ENCODE measurements at places on chromosomes 6 and 20. TPM values are rescaled to one million over a fixed set of nuclear protein-coding genes. Genes with fewer than 3 reads are reported as not detected.
A peak's percentile ranks its signal among the peaks of the same experiment; 100 is the strongest.

DNA sequence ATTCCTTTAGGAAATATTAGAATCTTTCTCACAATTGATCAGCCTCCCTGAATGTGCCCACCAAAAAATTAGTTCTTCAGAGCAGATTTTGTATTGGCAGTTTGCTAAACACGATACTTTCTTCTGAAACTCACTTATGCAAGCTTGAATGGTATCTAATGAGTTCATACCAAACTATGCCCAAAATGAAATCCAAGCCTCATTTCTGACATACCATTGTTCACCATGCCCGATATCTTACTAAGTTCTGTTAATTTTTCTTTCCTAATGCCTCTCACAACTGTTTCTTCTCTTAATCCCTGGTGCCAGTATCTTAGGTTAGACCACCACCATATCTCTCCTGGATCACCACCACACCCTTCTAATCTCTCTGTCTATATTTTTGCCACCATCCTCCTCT lies 755.9 kb downstream of the KIF16B start:
- H3K4me1 ChIP-seq: peaks cover 46% of the 10 kb centered on the region
- H3K27me3 ChIP-seq: no peaks in the 10 kb centered on the region
- no peak for DNase-seq
- no peak overlapping the region for H3K27ac ChIP-seq

- no peaks in the 10 kb centered on the region for H3K36me3 ChIP-seq
- no peak for DNase-seq
- no peak overlapping the region for H3K27ac ChIP-seq
- peaks cover 3% of the 10 kb centered on the region for H3K27me3 ChIP-seq
- no peak overlapping the region for H3K4me3 ChIP-seq
- no peaks in the 10 kb centered on the region for H3K4me1 ChIP-seq
Observed at GRCh38 chr6:74283532-74283931, 587.5 kb downstream of the CD109 start.

- peak overlapping the region; percentile 13 for H3K27ac ChIP-seq
- peaks cover 5% of the 10 kb centered on the region for H3K4me1 ChIP-seq
- no peak for DNase-seq
Observed at GRCh38 chr20:36847009-36847709, 28.8 kb upstream of the TLDC2 start.

GRCh38 chr20:6851136-6851535 lies 83.7 kb downstream of the BMP2 start:
- H3K36me3 ChIP-seq: no peaks in the 10 kb centered on the region
- H3K4me1 ChIP-seq: no peaks in the 10 kb centered on the region
- H3K27me3 ChIP-seq: peaks cover 2% of the 10 kb centered on the region
- no peak overlapping the region for H3K4me3 ChIP-seq

- peaks cover under 1% of the 10 kb centered on the region for H3K36me3 ChIP-seq
- DNase-seq: no peak
- no peak overlapping the region for H3K4me3 ChIP-seq
- H3K27ac ChIP-seq: no peak overlapping the region
- H3K4me1 ChIP-seq: peaks cover 16% of the 10 kb centered on the region
Observed at GRCh38 chr6:169289619-169290339, 36.1 kb upstream of the THBS2 start.

- peaks cover 22% of the 10 kb centered on the region for H3K36me3 ChIP-seq
- no peak overlapping the region for H3K4me3 ChIP-seq
- H3K27ac ChIP-seq: peak overlapping the region; percentile 83
- no peaks in the 10 kb centered on the region for H3K27me3 ChIP-seq
- peaks cover 29% of the 10 kb centered on the region for H3K4me1 ChIP-seq
Observed at GRCh38 chr6:52517502-52518278, 59.2 kb downstream of the TRAM2 start.

GRCh38 chr6:74439123-74439811 lies 743.3 kb downstream of the CD109 start:
- H3K27me3 ChIP-seq: peaks cover 10% of the 10 kb centered on the region
- H3K4me3 ChIP-seq: no peak overlapping the region
- no peaks in the 10 kb centered on the region for H3K36me3 ChIP-seq
- no peak overlapping the region for H3K27ac ChIP-seq
- H3K4me1 ChIP-seq: no peaks in the 10 kb centered on the region

Gene COL10A1
- total RNA-seq: not detected

GRCh38 chr6:163579880-163580295 lies 165.4 kb downstream of the QKI start:
- no peak overlapping the region for H3K4me3 ChIP-seq
- peaks cover 3% of the 10 kb centered on the region for H3K4me1 ChIP-seq
- no peaks in the 10 kb centered on the region for H3K36me3 ChIP-seq
- no peak for DNase-seq
- H3K27ac ChIP-seq: no peak overlapping the region

Gene PPP1R16B
- total RNA-seq: not detected

Gene C4A
- total RNA-seq: 12.3 TPM

Gene ADAM33
- 91.1 TPM for total RNA-seq

- peaks cover 31% of the 10 kb centered on the region for H3K36me3 ChIP-seq
- H3K27me3 ChIP-seq: no peaks in the 10 kb centered on the region
- no peak overlapping the region for H3K27ac ChIP-seq
- DNase-seq: no peak
- H3K4me3 ChIP-seq: no peak overlapping the region
- peaks cover 3% of the 10 kb centered on the region for H3K4me1 ChIP-seq
Observed at GRCh38 chr6:109045493-109045892, 49.2 kb downstream of the SESN1 start.

DNA sequence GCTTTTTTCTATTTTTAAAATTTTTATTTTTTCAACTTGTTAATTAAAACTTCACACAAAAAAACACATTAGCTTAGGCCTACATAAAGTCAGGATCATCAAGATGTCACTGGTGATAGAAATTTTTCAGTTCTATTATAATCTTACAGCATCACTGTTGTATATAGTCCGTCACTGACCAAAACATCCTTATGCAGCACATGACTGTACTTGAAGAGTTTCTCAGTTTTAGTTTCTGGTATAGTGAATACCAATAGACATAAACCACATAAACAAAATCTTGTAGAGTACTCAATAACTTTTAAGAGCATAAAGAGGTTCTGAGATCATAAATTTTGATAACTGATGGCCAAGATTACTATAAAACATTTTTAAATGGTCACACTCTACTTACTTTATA lies 71.8 kb downstream of the ASCC3 start:
- DNase-seq: no peak
- no peaks in the 10 kb centered on the region for H3K27me3 ChIP-seq
- peaks cover 6% of the 10 kb centered on the region for H3K4me1 ChIP-seq
- peaks cover 19% of the 10 kb centered on the region for H3K36me3 ChIP-seq

Gene VGLL2
- total RNA-seq: not detected

- peak overlapping the region; percentile 0 for H3K27ac ChIP-seq
- no peak for DNase-seq
- no peak overlapping the region for H3K4me3 ChIP-seq
- H3K36me3 ChIP-seq: no peaks in the 10 kb centered on the region
- H3K27me3 ChIP-seq: peaks cover 18% of the 10 kb centered on the region
Observed at GRCh38 chr6:14792118-14792955, 453.5 kb upstream of the JARID2 start.

DNA sequence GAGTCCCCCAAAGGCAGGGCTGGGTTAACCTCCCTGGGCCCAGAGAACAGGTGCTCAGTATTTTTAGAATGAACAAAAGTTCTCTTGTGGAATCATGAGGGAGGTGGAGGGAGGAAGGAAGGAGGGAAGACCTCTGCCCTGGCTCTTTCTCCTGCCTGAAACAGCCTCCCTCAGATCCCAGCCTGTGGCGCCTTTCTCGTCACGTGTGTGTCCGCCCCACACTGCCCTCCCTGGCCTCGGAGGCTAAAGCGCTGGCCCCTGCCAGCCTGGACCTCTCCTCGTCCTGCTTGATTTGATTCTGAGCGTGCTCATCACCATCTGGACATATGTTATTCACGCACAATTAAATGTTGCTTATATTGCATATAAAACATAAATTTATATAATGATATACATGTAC lies 40.9 kb downstream of the PHACTR3 start:
- no peak overlapping the region for H3K27ac ChIP-seq
- H3K36me3 ChIP-seq: no peaks in the 10 kb centered on the region
- H3K4me3 ChIP-seq: no peak overlapping the region
- no peak for DNase-seq
- H3K4me1 ChIP-seq: no peaks in the 10 kb centered on the region
- no peaks in the 10 kb centered on the region for H3K27me3 ChIP-seq

GRCh38 chr6:54043360-54043759 lies 67.9 kb upstream of the MLIP start:
- H3K27ac ChIP-seq: no peak overlapping the region
- H3K4me3 ChIP-seq: no peak overlapping the region
- H3K4me1 ChIP-seq: no peaks in the 10 kb centered on the region
- H3K27me3 ChIP-seq: peaks cover 9% of the 10 kb centered on the region
- no peaks in the 10 kb centered on the region for H3K36me3 ChIP-seq
- no peak for DNase-seq

GRCh38 chr6:109484122-109484521 lies 1.1 kb upstream of the ZBTB24 start:
- H3K27me3 ChIP-seq: peaks cover 4% of the 10 kb centered on the region
- H3K4me3 ChIP-seq: peak overlapping the region; percentile 63
- peaks cover 11% of the 10 kb centered on the region for H3K36me3 ChIP-seq
- no peak overlapping the region for H3K27ac ChIP-seq

DNA sequence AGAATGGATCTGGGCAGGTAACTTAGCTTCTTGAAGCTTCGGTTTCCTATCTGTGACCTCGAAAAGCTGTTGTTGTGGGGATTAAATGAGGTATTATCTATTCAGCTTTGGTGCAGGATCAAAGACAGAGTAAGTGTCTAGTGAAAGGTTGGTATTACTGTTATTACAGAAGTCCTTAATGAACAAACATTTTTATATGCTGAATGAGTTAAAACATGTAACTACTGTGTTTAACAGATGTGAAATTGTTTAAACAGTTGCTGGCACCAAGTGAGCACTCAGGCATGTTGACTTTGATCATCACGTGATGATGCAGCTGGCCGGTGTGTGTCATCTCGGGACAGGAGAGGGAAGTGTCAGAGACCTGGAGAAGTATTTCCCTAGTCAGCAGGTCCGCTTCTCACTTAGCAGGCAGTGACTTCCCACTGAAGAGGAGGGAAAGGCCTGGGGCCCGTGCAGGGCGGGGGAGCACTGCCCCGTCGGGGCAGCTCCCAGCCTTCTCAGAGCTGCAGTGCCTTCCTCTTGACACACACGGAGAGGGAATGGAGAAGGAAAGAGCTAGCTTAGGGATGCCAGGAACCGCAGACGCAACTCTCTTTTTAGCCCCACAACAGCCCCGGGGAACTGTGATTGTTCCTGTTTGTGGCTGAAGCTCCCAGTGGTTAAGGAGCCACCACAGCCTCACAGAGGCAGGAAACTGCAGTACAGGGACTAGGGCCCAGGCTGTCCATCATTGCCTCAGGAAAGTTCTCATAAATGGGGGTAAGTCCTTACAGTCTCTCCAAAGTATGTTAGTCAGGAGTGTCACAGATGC lies 18.0 kb downstream of the TUBB2A start:
- DNase-seq: no peak
- no peak overlapping the region for H3K27ac ChIP-seq
- peaks cover 58% of the 10 kb centered on the region for H3K36me3 ChIP-seq

DNA sequence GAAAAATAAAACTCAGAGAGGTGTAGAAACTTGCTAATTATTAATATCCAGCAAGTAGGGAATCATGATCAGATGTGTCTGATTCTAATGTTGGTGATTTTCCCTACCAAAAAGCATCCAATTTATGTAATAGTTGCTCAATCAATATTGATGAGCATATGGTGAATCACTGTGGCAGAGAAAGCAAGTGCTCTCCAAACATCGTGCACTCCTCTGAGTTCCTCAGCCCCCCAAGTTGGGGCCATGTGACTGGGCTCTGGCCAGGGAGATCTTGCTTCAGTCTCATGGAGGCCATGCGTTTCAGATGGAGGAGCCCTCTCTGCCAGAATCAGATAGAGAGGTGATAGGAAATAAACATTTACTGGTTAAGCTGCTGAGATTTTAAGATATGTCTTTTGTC lies 133.2 kb upstream of the LY86 start:
- H3K36me3 ChIP-seq: no peaks in the 10 kb centered on the region
- no peaks in the 10 kb centered on the region for H3K4me1 ChIP-seq
- no peak overlapping the region for H3K27ac ChIP-seq
- H3K27me3 ChIP-seq: peaks cover 44% of the 10 kb centered on the region
- H3K4me3 ChIP-seq: no peak overlapping the region
- no peak for DNase-seq
